Stimulated activated CD4-positive, alpha-beta T cell treated with anti-CD3 and anti-CD28 coated beads, TNF-alpha, amount 100 ng/mL, for 1 hour (primary cell): ENCODE measurements at places on chromosomes 6 and 20.

GRCh38 chr6:163392533-163392932, 22.0 kb upstream of the QKI start:
- DNase-seq: no peak

- no peak for DNase-seq
Measured at GRCh38 chr20:25036331-25036936, 21.5 kb downstream of the ACSS1 start.

DNA sequence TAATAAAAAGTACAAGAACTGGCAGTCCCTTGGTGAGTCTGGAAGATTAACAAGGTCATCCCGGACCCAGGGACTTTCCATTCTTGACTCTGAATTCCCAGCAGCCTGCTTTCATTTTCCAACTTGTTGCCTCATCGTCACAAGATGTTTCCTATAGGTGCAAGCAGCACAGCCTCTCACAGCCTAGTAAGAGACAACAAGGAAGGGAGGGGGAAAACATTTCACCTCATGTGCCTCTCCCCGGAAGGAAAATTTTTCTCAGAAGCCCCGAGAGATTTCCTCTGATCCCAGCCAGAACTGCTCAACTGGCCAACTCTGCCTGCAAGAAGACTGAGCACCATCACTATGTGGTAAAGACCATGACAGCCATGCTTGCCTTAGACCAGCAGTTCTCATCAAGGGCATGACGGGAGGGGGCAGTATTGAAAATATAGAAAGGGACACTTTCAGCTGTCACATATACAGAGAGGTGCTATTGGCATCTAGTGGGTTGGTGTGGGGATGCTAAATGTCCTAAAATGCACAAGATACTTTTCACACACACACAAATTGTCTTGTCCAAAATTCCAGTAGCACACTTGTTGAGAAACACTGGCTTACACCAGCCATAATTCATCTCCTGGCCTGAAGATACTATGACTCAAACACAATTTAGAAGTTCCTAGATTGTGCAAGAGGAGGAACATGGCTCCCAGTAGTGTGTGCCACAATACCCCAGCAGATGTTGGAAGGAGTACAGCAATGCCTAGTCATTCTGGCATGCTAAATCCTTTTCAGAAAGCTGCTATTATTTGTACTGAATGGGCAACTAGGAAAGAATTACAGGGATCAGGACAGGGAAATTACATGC, 10.8 kb upstream of the WTAP start:
- DNase-seq: no peak

- DNase-seq: no peak
Measured at GRCh38 chr6:143952947-143953701, 54.9 kb downstream of the PLAGL1 start.

- no peak for DNase-seq
Measured at GRCh38 chr20:2314759-2315439, 19.1 kb downstream of the TGM3 start.

- no peak for DNase-seq
Measured at GRCh38 chr6:163661272-163661671, 246.8 kb downstream of the QKI start.

- no peak for DNase-seq
Measured at GRCh38 chr20:38217791-38218565, 42.6 kb downstream of the KIAA1755 start.

GRCh38 chr6:43268355-43268700, 25.0 kb downstream of the TTBK1 start:
- no peak for DNase-seq

- no peak for DNase-seq
Measured at GRCh38 chr6:166486536-166486880, 100.0 kb downstream of the RAMACL start.

DNA sequence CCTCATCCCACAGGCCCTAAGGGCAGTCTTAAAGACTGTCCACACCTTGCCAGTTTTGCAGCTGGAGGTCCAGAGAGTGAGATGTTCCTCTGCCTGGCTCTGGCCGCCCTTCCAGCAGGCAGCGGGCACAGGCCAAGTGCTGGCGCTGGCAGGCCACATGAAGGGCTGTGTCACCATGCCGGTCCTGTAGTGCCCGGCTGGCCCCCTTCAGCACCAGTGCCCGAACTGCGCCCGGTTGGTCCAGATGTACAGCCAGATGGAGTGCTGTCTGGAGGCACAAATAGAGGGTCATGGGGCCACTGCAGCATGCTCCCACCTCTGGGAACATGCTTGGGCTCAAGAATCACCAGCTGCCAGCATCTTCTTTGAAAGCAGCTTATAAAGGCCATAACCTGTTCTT, 3.8 kb downstream of the NFKBIE start:
- no peak for DNase-seq

DNA sequence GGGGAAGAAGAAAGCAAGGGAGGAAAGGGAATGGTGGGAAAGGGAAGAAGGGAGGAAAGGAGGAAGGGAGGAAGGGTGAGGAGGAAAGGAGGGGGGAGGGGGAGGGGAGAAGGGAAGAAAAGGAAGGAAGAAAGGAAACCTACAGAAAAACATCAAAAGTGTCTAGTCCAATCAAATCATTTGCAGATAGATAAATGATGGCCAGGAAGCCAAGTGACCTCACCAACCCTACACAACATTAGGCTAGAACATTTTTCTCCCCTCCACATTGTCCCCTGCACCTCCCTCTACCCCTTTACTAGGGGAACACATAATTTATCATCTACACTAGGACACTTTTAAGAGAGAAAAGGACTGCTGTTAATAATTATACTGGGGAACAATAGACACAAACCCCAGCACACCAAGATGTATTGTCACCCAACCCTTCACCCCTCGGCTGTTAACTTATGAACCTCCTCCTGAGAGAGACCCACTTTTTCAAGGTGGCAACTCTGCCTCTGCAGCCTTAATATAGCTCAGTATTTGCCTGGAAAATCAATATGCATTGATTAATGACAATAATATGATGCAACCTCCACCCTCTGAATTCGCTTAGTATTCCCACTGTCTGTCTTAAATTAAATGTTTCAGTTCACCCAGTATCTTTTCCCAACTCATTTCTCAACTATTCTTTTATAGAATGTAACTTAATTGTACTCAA, 231.2 kb downstream of the PTPRT start:
- DNase-seq: no peak

DNA sequence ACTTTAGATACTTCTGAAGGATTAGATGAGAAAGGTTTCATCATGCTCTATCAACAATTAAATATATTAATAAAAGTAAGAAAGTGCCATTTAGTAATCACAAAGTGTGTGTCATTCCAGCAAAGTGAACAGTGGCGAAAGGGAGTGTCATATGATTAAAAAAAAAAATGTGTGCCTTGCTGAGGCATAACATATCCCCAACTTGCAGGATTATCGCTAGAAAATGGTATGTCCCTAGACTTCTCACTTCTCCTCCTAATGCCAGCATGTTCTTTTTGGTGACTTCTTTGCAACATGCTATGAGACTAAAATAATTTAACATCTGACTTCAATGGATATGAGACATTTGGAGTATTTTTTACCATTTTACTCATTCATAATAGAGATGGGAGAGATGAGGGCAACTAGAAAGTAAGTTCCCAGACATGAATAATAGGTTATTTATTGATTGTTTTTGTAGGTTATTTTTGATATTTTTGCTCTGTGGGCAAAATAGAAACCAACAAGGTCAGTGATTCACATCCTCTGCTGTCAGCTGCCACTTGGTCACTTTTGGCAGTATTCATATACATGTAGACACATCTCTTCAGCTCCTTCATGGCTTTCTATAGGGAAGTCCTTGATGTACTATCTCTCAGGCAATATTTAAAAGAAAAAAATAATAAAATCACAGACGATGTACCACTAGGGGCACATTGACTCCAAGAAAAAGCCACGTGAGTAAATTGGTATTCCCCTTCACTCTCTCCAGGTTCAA, 370.1 kb downstream of the BMP2 start:
- DNase-seq: no peak

- no peak for DNase-seq
Measured at GRCh38 chr6:148240861-148241477, 101.7 kb upstream of the SASH1 start.

GRCh38 chr6:166596776-166597507, 10.5 kb upstream of the RAMACL start:
- DNase-seq: no peak

- DNase-seq: no peak
Measured at GRCh38 chr6:139490482-139490881, 116.0 kb upstream of the CITED2 start.

DNA sequence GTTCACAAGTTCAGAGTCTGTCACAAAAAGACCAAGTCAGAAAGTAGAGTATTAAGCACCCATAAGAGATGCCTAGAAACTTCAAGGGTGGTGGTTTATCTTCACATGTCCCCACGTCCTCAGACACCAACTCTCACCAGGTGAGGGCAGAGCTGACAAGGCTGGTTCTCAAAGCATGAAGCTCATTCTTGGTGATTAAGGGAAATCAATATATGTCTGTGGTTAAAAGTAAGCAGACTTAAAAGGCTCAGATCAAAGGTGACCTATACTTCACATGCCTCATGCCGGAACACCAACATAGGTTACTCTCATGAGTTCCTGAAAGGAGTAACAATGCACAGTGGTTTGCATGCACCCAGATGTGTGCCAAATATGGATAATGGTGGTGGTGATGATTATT, 27.0 kb downstream of the IL17A start:
- no peak for DNase-seq

DNA sequence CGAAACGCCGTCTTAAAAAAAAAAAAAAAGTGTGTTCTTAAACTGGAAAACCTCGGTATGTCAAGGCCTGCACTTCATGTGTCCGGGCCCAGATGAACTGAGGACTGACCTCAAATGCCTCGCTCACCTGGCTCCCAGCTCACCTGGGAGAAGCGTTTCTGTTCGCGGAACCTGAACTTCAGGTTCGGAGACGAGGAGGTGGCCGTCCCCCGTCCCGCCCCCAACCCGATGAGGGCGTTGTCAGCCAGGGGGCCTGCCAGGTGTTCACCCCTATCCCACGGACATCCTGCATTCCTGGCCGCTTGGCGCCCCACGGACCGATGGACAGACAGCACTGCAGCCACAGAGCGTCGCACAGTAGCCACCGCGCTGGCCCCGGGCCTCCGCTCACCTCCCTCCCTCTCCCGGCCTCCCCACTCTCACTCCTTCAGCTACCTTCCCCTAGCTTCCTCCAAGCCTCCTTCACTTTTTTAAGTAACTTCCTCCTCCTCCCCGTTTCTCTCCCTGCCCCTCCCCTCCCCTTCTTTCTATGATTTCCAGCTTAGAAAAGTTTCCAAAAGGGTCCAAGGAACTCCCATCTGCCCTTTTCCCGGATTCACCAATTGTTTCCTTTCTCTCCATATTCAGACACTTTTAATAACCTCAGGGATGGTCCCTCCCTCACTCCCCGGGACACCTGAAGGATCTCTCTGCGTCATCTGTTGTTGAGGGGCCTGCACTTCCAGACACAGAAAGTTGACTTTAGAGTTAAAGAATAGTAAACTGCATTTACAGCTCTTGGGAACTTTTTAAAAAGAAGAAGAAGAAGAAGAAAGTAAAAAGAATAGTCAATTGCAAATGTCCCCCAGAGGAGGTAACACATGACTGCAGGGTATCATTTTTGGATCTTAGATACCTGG, 22.7 kb upstream of the MCM3 start:
- no peak for DNase-seq

DNA sequence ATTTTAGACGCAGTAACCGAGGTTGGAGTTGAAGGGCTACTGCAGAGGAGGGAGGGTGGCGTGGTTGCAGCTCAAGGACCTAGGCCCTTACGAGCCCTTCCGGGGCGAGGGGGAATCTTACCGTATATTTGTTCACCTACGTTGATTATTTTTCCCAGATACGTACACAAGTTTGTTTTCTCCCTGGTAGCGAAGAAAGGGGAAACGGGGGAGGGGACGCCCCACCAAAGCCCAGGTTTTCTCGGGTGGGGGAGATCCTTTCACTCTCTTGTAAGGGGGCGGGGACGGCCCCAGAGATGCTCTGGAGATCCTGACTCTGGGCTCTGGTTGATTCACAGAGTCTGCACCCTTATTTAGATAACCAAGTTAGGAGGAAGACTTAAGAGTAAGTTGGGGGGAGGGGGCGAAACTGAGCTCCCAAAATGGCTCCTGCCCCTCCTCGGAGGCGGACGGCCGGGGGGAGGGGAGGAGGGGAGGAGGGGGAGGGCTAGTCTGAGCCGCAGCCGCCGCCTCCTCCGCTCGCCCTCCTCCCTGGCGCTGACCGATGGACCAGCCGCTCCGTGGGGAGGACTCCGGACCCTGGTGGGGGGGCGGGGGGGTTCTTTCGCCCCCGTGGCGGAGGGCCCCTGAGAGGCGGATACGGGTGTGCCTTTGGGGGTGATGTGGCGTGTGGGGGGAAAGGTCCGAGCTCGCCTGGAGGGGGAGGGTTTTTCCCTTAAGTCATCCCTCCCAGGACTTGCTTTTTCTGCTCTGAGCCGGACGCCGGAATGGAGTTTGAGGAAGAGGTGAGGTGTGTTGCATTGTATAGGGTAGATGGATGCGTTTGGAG, 2.2 kb downstream of the BRD2 start:
- DNase-seq: no peak

- DNase-seq: no peak
Measured at GRCh38 chr6:35299674-35300073, 2.1 kb downstream of the DEF6 start.

GRCh38 chr20:58927490-58928061, 53.5 kb upstream of the NELFCD start:
- DNase-seq: no peak

- no peak for DNase-seq
Measured at GRCh38 chr6:166365221-166365620, 17.5 kb downstream of the MPC1 start.

- DNase-seq: no peak
Measured at GRCh38 chr6:25686856-25687255, 34.8 kb downstream of the SCGN start.

- DNase-seq: no peak
Measured at GRCh38 chr20:41398408-41398807, 31.8 kb upstream of the EMILIN3 start.

- no peak for DNase-seq
Measured at GRCh38 chr6:42363926-42364849, 87.5 kb downstream of the TRERF1 start.

GRCh38 chr6:135465307-135465706, 32.2 kb downstream of the AHI1 start:
- no peak for DNase-seq

DNA sequence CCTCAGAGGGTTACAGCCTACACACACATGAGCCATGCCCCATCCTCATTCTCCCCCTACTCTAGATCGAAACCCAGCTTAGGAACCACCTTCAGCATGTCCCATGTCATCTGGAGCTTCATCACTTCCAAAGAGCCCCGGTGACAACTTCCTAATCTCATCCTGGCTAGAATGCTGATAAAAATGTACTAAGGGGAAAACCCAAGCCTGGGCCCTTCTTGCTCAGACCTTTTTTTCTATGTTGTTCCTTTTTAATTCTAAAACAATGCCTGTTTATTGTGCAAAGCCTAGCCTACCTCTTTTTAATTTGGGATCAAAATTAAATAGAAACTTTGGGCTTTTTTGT, 44.1 kb upstream of the NT5E start:
- DNase-seq: no peak

DNA sequence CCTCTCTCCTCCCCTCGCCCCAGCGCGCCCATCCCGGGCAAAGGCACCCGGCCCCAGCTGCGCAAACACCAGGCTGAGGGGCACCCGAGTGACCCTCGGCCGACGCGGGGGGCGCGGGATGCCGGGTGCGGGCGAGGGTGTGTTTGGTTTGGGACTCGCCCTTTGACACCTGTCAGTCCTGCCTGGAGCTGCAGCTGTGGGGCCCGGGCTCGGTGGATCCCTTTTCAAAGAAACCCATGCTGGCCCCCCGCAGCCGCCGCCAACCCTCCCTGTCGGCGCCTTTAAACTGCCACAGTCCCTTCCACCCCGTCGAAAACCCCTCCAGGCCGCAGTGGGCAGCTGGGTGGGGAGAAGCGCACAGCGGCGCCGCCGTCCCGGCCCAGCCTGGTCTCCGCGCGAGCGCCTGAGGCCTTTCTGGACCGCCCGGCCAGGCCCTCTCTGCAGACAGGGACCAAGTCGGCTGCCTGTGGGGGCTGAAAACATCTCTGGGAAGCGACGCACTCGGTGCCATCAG, 5.5 kb downstream of the FOXQ1 start:
- DNase-seq: no peak
